Esophagus squamous epithelium (tissue), 5 donors: ENCODE measurements at places on chromosomes 1 and 21.

- DNase-seq = no peak
Observed at GRCh38 chr1:107142140-107142542, 1.3 kb downstream of the NTNG1 start.

GRCh38 chr1:47513393-47513792, 75.5 kb downstream of the FOXD2 start:
- DNase-seq = no peak

GRCh38 chr1:116875391-116875790, 34.3 kb upstream of the PTGFRN start:
- DNase-seq = no peak

- DNase-seq = no peak
Observed at GRCh38 chr1:180262628-180263488, 32.8 kb downstream of the LHX4 start.

GRCh38 chr1:171220081-171220420, 28.2 kb upstream of the FMO1 start:
- DNase-seq = no peak

- DNase-seq = no peak
Observed at GRCh38 chr1:25501235-25502058, 42.0 kb upstream of the LDLRAP1 start.

- DNase-seq = no peak
Observed at GRCh38 chr1:64470665-64471217, 812 bp downstream of the CACHD1 start.

GRCh38 chr1:84524590-84524989, 18.2 kb upstream of the GNG5 start:
- no peak for DNase-seq

GRCh38 chr21:27795418-27795817, 828.5 kb upstream of the ADAMTS5 start:
- DNase-seq = no peak

GRCh38 chr1:61782771-61783170, 40.5 kb downstream of the PATJ start:
- no peak for DNase-seq

DNA sequence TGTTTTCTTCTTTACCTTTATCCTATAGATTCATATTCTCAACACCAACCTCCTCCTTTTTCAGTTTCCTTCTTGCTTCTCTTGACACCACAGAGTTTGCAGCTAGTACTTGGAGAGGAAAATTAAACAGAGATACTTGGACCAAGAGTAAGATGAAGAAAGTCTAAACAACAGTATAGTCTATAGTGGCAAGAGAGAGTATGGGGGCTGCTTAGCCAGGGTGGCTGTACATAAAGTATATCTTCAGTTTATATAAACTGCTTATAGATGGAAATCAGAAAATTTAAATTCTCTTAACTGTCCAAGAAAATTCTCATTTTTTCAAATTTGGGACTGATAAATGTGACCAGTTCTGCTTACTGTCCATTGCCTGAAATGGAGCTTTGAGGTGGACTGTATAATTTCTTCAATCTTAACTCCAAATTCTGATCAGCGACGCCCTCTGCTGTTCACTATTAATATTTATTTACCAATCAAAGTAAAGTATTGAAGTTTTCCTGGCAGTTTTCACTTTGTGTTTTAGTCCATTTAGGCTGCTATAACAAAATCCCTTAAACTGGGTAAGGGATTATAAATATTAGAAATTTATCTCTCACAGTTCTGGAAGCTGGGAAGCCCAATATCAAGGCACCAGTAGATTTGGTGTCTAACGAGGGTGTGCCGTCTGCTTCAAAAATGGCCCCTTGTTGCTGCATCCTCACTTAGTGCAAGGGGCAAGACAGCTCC, 14.8 kb upstream of the METTL18 start:
- DNase-seq = no peak

DNA sequence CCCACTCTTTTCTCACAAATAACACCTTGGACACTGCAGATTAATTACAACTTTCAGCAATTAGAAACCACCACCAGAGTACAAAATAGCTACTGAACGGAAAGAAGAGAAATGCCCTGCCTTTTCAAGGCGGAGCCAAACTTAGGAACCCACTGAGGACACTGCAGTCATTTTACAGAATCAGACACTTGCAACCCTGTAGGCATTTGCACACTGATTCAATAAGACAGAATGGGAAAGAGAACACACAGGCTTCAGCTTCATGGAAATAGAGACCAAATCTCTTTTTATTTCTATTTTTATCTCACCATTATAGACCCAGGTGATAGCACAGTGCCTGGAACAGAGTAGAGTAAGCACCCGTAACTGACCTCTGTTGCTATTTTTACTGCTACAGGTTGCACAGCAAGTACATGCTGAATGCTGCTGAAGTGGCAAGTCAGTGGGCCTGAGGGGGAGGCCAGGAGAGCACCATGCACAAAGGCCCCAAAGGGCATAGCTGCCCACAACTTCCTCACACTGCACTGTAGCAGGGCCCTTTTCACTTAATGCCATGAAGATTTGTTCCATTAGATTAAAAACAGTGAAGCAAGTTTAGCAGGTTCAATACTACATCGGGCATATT, 50.7 kb upstream of the EDARADD start:
- DNase-seq = no peak

DNA sequence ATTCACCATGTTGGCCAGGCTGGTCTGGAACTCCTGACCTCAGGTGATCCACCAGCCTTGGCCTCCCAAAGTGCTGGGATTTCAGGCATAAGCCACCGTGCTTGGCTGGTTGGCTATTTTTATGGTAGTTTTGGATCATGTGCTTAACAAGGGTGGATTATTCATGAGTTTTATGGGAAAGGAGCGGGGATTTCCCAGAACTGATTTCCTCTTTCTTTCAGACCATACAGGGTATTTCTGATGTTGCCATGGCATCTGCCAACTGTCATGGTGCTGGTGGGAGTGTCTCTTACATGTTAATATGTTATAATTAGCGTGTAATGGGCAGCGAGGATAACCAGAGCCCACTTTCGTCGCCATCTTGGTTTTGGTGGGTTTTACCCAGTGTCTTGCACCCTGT, 3.2 kb downstream of the TRPM2 start:
- DNase-seq = no peak

- no peak for DNase-seq
Observed at GRCh38 chr1:67300561-67300960, 7.1 kb upstream of the IL12RB2 start.

DNA sequence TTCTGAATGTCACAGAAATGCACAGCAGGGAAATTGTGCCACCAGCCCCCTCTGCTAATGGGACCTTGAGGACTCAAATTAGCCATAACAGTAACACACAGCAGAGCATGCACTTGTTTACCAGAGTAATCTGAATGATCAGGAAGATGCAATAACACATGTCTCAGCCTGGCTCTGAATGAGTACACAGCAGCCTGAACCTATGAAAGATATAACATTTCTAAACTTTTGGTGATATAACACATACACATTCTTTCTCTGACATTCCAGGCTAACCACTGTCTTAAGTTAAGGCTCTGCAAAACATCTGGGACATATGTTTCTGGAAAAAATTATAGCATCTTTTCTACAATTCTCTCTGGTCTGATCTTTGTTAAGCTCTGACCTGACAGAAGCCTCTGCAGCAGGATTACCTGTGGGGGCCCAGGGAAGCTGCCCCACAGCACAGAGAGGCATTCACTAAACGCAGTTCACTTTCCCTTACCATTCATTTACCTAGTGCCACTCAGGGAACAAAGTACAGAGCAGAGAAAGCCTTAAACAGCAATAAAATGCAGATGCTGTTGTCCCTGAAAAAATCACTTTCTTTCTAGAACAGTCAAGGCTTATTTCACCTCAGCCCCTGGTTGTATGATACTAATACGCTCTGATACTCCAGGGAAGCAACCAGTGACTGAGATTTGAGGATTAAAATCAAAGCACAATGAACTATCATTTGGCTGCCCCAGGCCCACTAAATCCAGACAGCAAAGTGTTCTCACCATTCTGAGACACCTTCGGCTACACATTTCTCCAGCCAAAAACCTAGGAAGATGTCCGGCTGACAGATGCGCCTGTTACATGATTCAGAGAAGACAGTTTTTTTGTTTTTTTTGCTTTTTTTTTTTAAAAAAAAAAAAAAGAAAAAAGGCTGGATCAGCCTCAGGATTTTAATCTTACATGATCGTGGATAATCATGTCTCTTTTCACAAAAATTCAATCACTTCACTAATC, 54.0 kb upstream of the CNN3 start:
- no peak for DNase-seq

DNA sequence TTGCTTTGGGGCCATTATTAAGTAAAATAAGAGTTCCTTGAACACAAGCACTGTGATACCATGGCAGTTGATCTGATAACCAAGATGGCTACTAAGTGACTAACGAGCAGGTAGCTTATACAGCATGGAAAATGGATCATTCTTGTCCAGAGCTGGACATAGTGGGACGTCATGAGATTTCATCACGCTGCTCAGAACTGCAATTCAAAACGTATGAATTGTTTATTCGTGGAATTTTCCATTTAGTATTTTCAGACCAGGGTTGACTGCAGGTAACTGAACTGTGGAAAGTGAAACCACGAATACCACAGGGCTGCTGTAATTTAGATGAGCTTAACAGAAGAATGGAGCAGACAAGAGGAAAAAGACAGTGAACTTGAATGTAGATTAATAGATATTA, 38.9 kb downstream of the CCDC18 start:
- DNase-seq = no peak

- DNase-seq = no peak
Observed at GRCh38 chr1:185156288-185156853, 382 bp downstream of the TRMT1L start.

DNA sequence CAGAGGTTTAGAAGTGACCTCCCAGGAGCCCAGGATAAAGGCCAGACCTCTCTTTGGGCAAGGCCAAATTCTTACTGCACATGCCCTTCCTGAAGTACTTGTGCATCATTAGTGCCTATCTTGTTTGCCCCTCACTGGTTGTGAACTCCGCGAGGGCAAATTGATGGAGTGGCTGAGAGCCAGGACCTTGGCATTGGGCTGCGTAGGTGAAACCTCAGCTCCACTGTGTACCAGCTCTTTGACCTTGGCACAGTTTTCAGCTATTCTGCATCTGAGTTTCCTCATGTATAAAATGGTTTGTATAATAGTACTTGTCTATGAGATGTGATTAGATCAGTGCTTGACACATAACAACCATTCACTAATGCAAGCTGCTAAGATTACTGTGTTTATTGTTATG, 11.5 kb downstream of the OTUD3 start:
- no peak for DNase-seq

GRCh38 chr21:27122686-27123085, 155.8 kb upstream of the ADAMTS5 start:
- DNase-seq = no peak

- DNase-seq = no peak
Observed at GRCh38 chr1:118154220-118154619, 30.8 kb downstream of the SPAG17 start.

GRCh38 chr1:218527737-218528136, 182.6 kb downstream of the TGFB2 start:
- no peak for DNase-seq

- no peak for DNase-seq
Observed at GRCh38 chr1:209569455-209570207, 13.9 kb upstream of the CAMK1G start.

- DNase-seq = no peak
Observed at GRCh38 chr1:32465578-32465933, 684 bp downstream of the ZBTB8B start.

DNA sequence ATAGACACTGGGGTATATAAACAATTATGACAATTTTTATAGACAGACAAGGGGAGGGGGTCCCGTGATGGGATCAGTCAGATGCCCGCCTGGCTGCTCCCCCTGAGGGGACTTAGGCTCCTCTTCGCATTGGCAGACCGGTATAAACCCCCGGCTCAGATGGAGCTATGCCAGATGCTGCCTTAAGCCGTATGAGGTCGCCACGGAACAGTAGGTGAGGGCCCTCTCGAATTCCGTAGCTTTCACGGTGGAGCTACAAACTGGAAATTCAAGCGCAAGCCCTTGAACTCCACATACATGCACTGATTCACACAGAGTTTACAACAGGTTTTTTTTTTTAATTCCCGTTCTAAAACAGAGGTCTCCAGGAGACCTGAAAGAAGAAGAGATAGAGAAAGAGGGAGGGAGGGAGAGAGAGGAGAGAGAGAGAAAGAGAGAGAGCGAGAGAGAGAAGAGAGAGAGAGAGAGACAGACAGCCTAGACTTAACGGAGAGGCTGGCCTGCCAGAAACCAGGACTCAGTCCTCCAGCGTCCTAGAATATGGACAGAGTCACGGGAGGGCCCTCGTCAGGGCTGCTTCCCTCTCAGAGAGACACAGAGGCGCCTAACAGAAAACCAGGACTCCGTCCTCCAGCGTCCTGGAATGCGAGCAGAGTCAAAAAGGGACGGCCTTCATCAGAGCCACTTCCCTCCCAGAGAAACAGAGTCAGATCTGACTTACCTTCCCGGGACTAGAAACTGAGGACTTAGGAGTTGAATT, 24.4 kb upstream of the TMEM54 start:
- no peak for DNase-seq

DNA sequence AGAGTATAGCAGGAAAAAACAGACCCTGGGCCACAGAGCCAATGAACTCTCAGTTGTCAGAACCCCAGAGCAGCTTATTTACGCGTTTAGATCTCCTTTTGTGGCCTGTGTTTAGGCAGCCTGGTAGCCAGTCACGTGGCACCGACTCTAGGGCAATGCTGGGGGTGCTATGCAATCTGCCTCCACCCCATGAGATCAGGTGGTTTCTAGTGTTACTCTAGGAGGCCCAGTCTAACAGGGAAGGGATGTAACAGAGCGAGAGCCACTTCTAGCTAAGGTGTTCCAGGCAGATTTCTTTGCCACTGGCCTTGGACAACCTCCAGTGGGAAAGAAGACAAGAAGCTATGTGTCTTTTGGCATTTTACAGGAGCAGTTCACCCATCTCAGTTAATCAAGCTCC, 12.0 kb upstream of the A3GALT2 start:
- no peak for DNase-seq

- no peak for DNase-seq
Observed at GRCh38 chr21:45316871-45317397, 29.2 kb upstream of the POFUT2 start.

GRCh38 chr1:247407180-247407616, 8.8 kb upstream of the NLRP3 start:
- no peak for DNase-seq

DNA sequence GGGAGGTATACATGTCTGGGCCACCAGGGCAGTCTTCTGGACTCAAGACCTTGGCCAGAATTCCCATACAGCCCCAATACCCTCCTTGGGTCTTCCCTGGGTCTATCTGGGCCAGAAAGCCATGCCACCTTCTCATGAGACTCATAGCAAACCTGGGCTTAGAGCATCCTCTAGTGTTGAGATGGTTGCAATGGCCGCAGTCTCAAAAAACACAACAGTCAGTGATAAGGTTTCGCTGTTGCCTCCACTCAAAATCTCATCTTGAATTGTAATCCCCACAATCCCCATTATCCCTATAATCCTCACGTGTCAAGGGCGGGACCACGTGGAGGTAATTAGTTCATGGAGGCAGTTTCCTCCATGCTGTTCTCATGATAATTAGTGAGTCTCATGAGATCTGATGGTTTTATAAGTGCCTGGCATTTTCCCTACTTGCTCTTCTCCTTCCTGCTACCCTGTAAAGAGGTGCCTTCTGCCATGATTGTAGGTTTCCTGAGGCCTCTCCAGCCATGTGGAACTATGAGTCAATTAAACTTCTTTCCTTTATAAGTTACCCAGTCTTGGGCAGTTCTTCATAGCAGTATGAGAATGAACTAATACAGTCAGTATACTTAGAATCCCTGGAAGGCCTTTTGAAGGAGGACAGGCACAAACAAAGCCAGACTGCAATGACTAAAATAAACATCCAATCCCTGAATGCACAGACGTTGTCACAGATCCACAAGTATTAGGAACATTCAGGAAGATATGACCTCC, 77.0 kb downstream of the CTH start:
- no peak for DNase-seq

- no peak for DNase-seq
Observed at GRCh38 chr21:33214056-33214455, 15.7 kb upstream of the IFNAR2 start.
